ENCODE measurements at places on chromosomes 16 and 17.

GRCh38 chr16:15773968-15774367, 82.9 kb downstream of the MYH11 start:
- H3K36me3 ChIP-seq = no peaks in the 10 kb centered on the region
- H3K4me1 ChIP-seq = no peaks in the 10 kb centered on the region
- no peak overlapping the region for H3K27ac ChIP-seq
- H3K27me3 ChIP-seq = no peaks in the 10 kb centered on the region
- no peak for DNase-seq

GRCh38 chr16:66128371-66128770, 238.1 kb upstream of the CDH5 start:
- peaks cover 33% of the 10 kb centered on the region for H3K27me3 ChIP-seq
- H3K36me3 ChIP-seq = no peaks in the 10 kb centered on the region
- no peak for DNase-seq
- H3K4me3 ChIP-seq = no peak overlapping the region
- peaks cover 22% of the 10 kb centered on the region for H3K4me1 ChIP-seq

- no peaks in the 10 kb centered on the region for H3K36me3 ChIP-seq
- H3K4me3 ChIP-seq = no peak overlapping the region
Observed at GRCh38 chr17:53633856-53634255, 188.9 kb upstream of the KIF2B start.

GRCh38 chr16:86165479-86165878, 266.5 kb downstream of the IRF8 start:
- H3K4me3 ChIP-seq = no peak overlapping the region
- peaks cover 4% of the 10 kb centered on the region for H3K36me3 ChIP-seq

DNA sequence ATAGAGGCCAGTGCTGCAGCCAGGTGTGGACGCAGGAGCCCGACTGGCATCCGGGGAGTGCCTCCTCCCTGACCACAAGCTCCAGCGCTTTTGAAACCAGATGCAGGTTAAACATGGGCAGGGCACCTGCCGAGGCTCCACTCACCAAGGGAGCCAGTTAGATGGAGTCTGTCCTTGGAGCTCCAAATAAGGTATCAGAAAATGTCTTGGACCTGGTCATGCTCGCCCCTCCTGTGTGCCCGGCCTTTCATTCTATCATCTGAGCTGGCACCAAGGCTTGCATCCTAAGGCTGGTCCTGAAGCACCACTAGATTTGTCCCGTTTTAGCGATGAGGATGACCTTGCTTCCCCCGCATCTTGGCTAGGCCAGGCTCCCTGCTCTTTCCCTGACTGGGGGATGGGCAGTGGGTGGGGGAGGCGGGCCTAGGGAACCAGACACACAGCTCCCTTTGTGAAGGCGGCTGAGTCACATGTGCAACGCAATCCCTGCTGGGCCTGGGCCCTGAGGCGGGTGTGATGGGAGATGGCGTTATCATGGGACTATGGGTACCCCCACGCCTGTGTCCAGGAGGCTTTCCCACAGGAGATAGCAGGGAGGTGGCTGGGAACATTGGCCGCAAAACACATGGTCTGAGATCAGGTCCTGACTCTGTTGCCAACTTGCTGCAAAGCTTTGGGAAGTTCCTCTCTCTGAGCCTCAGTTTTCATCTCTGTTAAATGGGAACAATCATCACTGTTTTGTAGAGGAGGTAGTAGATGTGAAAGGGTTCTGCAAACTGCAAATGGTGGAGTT, 5.0 kb upstream of the ADGRG1 start:
- H3K27me3 ChIP-seq = peaks cover 3% of the 10 kb centered on the region
- DNase-seq = no peak
- no peaks in the 10 kb centered on the region for H3K36me3 ChIP-seq
- H3K4me1 ChIP-seq = peaks cover 81% of the 10 kb centered on the region
- no peak overlapping the region for H3K27ac ChIP-seq
- no peak overlapping the region for H3K4me3 ChIP-seq

DNA sequence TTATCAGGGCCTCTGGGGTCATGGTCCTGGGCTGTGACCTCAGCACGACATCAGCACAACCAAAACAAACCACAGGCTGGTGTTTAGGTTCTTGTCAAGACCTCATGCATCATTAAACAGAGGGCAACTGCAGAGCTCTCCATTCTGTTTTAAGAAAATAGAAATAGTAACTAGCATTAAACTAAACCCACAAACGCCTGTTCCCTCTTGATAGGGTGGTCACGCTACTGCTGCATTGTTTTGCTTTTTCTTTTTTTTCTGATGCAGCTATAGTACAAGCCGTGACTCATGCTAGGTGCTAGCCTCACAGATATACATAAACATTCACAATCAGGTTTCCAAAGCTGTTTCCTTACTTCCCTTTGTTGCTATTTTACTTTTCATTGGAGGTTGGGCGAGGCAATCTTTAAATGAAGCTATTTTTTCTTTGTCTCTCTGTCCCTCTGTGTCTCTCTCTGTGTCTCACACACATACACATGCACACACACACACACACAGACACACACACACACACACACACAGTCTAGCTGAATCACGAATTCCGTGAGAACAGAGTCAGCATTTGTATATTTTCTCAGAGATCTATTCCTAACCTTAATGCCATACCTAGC, 310.3 kb downstream of the CDH13 start:
- peaks cover 41% of the 10 kb centered on the region for H3K4me1 ChIP-seq
- no peaks in the 10 kb centered on the region for H3K27me3 ChIP-seq
- no peak for DNase-seq
- H3K36me3 ChIP-seq = peaks cover 32% of the 10 kb centered on the region

GRCh38 chr16:67430977-67431774, at the start of gene HSD11B2:
Gene HSD11B2 (plus strand): TSS chr16:67431121. CDS start chr16:67431249, 128 bp downstream.
- DNase-seq = peak; percentile 71
- peaks cover 70% of the 10 kb centered on the region for H3K4me1 ChIP-seq
- H3K27ac ChIP-seq = peak within 1 kb of the TSS; percentile 81
- peaks cover 6% of the 10 kb centered on the region for H3K36me3 ChIP-seq
- peak within 1 kb of the TSS; percentile 83 for H3K4me3 ChIP-seq
- H3K27me3 ChIP-seq = peaks cover 59% of the 10 kb centered on the region

GRCh38 chr16:75258807-75259141, 7.3 kb upstream of the BCAR1 start:
- H3K36me3 ChIP-seq = no peaks in the 10 kb centered on the region
- H3K27ac ChIP-seq = no peak overlapping the region
- DNase-seq = no peak
- H3K27me3 ChIP-seq = no peaks in the 10 kb centered on the region
- no peak overlapping the region for H3K4me3 ChIP-seq

DNA sequence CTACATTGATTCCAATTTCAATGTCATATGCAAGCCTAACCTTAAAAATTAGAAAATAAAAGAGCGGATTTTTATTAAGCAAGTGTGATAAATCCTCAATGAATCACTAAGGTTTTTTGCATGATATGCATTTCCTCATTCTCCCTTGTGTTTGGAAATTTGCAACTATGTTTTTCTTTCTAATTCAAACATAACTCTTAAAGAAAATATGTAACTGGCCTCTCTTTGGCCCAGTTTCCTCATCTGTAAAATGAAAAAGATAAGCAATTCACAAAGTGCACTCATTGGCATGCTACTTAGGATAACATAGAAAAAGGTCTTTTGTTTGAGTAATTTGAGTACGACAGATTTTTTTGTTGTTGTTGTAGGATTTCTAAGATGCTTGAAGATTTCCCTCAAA, 295.5 kb downstream of the CDH11 start:
- H3K27ac ChIP-seq = no peak overlapping the region
- peaks cover 7% of the 10 kb centered on the region for H3K27me3 ChIP-seq
- H3K36me3 ChIP-seq = no peaks in the 10 kb centered on the region

GRCh38 chr17:27370776-27371175, 76.9 kb downstream of the WSB1 start:
- H3K4me1 ChIP-seq = peaks cover 32% of the 10 kb centered on the region
- no peak overlapping the region for H3K4me3 ChIP-seq
- H3K27me3 ChIP-seq = peaks cover 10% of the 10 kb centered on the region

DNA sequence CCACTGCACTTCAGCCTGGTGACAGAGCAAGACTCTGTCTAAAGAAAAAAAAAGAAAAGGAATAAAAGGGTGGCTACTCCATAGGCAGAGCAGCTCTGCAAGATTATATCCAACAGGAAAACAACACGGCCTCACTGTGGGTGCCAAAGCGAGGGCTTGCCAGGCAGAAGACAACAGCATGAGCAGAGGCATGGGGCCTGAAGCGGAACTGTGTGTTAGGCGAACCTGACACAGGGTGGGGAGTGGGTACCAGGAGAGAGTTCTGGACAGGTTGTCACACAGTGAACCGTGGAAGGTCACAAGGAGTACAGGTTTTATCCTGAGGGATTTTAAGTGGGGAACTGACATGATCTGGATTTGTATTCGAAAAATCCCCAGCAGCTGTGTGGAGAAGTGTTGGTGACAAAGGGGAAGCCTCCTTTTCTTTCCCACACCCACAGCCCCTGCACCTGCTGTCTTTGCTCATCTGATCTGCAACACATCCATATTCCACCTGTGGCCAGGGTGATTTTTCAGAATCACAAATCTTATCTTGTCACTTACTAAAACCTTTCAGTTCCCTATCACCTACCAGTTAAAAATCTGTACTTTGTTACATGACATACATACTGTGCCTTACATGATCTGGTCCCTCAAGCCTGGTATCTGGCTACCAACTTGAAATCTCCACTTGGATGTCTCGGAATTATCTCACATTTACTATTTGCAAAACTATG, 23.2 kb upstream of the ARHGAP17 start:
- H3K4me1 ChIP-seq = no peaks in the 10 kb centered on the region
- no peaks in the 10 kb centered on the region for H3K36me3 ChIP-seq
- H3K27me3 ChIP-seq = peaks cover 19% of the 10 kb centered on the region
- H3K4me3 ChIP-seq = no peak overlapping the region

- peaks cover 16% of the 10 kb centered on the region for H3K36me3 ChIP-seq
- H3K4me1 ChIP-seq = peaks cover 45% of the 10 kb centered on the region
- DNase-seq = no peak
- no peak overlapping the region for H3K27ac ChIP-seq
- no peak overlapping the region for H3K4me3 ChIP-seq
- peaks cover 12% of the 10 kb centered on the region for H3K27me3 ChIP-seq
Observed at GRCh38 chr16:54055864-54056263, 230.7 kb downstream of the IRX3 start.

DNA sequence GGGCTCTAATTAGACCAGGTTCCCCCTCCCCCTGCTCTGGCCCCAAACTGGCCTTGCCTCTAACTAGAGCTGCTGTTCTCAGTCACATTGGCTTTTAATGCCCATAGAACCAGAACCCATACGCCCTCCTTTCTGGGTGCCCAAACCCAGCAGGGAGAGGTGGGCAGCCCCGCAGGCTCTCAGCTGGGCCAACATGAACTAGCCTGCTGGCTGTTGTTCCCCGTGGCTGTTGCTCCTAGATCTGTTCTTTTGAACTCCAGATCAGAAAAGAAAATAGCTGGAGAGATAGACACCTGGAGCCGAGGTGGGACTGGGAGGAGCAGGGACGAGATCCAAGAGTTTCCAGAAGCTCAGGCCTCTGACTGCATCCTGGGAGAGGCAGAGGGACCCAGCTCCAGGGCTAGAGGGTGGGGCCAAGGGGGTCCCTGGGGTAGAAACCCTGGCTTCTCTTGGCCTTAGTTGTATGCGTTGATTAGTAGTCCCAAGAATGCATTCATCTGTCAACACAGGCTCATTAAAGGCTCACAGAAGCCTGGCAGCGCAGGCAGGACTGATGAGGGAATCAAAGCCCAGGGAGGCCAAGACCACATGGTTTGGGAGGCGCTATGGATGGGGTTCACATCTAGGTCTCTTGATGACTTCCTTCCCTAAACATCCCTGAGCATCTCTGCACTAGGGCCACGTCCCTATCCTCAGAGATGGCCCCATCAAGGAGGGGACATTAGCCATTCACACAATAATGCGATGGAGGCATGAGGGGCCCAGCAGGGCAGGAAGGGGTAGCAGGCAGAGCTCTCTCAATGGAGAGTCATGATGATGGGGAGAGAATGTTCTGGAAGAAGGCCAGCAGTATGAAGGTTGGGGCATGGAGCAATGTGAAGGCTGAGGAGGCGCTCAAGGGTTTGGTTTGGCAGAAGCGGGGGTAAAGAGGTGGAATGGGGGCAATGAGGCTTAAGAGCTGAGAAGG, 1.3 kb upstream of the CPSF4L start:
- H3K27me3 ChIP-seq = no peaks in the 10 kb centered on the region
- no peaks in the 10 kb centered on the region for H3K36me3 ChIP-seq
- no peak for DNase-seq
- H3K4me3 ChIP-seq = peak overlapping the region; percentile 15

DNA sequence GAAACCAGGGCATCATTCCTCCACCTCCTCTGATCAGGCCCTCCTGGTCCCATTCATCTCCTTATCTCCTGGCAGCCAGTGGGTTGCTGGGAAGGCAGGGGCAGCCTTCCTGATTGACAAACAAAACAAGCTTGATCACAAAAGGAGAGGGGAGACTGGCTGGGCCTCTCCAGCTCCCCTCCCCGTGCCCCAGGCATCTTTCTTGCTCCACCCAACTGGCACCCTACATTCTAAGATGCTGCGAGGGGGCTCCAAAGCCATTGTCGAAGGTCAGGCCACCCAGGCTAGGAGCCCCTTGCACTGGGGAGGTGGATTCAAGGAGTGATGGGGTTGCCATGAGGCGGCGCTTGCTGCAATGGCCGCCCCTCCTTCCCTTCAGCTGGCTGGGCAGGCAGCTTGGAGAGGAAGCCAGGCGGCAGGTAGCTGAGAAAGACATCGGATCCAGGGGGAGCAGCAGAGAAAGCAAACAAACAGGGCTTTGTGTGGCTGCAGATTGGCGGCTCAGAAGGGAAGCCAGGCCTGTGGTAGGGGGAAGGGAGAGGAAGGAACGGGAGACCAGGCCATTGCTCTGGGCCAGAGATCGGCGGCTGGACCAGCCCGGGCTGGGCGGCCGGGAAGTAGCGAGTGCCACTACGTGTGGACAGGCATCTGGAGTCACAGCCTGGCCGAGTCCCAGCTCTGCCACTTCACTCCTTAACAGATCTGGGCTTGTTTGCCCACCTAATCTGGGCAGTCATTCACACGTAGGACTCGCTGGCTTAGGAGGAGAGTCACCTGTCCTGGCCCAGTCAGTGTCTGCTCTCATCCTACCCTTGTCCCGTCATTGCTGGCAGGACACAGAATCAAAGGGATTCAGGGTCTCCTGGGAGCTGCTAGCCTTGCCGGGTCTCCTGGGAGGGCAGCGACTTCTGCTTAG, 12.3 kb downstream of the RAI1 start:
- H3K4me1 ChIP-seq = peaks cover 84% of the 10 kb centered on the region
- peaks cover 9% of the 10 kb centered on the region for H3K27me3 ChIP-seq
- H3K36me3 ChIP-seq = peaks cover 3% of the 10 kb centered on the region
- peak overlapping the region; percentile 99 for H3K27ac ChIP-seq

DNA sequence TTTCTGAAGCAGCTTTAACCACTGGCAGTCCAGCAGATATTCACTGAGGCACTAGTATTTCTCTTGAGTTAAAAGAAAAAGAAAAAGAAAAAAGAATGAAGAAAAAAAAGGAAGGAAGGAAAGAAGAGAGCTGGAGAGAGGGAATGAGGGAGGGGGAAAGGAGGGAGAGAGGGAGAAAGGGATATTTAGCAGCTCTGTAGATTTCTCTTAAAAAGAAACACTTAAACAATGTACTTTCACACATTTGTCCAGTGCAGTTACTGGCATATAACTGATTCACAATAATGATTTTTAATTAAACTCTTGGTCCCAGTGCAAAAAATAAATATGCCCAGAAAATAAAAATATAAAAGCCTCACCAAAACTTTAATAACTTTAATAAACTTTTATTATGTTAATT, 386.4 kb downstream of the KCNJ2 start:
- no peaks in the 10 kb centered on the region for H3K4me1 ChIP-seq
- H3K4me3 ChIP-seq = no peak overlapping the region
- peaks cover 2% of the 10 kb centered on the region for H3K36me3 ChIP-seq
- H3K27me3 ChIP-seq = peaks cover 5% of the 10 kb centered on the region
- no peak for DNase-seq
- H3K27ac ChIP-seq = no peak overlapping the region

Measured in nephron progenitor cell (in vitro differentiated cells).